ENCODE measurements at places on chromosomes 5 and 9.

- no peak for DNase-seq
These were observed 116.7 kb downstream of the WDR70 start for GRCh38 chr5:37495668-37496347.

DNA sequence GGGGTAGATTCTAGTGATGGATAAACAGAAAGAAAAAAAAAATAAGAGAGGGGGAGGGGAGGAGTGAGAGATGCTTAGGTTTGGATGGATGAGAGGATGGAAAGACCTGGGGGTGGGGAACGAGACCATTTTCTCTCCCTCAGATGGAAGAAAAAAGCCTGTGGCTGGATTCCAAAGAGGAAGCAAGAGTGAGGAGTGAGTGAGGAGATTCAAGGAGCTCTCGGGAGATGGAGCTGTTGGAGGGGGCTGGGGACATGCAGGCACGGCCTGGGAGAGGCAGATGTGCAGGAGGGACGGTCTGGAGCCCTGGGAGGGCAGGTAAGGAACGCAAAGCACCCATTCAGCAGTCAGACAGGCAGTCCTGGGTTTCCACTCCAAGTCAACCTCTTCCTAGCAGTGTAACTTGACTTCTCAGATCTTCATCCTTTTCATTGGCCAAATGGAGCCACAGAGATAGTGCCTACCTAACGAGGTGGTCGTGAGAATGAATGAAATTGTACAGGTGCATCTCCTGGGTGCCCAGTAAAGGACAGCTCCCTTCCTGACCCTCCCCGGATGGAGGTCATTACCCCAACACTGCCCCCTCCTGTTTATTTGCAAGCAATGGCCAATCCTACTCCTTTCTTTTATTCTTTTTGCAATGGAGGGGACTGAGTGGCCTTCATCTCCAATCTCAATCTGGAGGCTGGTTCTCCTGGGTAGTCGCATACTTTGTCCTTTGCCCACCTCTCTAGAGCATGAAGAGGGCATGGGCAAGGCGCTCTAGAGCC, 52.2 kb downstream of the PCDH1 start:
- DNase-seq = no peak

GRCh38 chr5:55191165-55191564, 18.2 kb upstream of the CDC20B start:
- no peak for DNase-seq

DNA sequence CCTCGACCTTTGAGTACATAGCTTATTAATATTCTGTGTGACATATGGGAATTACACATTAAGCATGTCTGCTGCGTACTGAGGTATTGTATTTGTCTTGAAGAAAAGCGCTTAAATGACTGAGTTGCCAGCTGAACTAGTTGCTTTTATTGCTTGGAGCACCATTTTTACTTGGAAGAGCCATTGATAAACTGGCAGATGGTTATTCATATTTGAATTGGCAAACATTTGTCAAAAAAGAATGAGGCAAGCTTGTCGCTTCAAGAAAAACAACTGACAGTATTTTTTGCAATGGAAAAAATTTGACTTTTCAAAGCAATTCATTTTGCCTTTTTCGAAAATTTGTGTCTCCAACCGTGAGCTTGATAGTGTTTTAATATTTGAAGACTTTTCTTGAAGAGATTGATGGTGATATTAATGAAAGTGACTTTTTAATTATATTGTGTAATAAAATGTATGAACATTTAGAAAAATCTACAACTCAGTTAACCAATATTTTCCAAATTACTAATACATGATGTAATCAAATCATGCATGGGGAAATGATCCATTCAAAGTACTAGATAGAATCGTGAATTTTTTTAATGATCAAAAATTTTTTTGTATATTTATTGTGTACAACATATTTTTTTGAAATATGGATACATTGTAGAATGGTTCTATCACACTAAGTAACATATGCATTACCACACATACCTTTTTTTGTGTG, 55.1 kb upstream of the CCDC152 start:
- no peak for DNase-seq

DNA sequence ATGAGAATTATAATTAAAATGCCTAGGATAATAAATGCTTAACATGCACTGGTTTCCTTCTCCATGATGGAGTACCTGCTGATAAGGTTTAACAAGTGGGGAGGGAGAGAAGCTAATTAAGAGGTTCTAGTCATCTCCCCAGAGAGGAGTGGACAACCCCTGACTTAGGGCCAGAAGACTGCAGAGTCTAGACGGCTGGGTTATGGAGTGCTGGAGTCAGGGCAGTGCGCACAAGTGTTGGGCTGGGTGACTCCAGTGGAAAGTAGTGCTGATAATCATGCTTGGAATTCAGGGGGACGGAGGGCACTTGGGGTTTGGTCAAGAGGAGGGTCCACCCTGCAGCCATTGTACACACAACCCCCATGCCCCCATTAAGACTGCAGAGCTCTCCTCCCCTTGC, 32.8 kb upstream of the TGFBI start:
- no peak for DNase-seq

- DNase-seq = no peak
These were observed 54.8 kb upstream of the FOXB2 start for GRCh38 chr9:76964612-76965011.

DNA sequence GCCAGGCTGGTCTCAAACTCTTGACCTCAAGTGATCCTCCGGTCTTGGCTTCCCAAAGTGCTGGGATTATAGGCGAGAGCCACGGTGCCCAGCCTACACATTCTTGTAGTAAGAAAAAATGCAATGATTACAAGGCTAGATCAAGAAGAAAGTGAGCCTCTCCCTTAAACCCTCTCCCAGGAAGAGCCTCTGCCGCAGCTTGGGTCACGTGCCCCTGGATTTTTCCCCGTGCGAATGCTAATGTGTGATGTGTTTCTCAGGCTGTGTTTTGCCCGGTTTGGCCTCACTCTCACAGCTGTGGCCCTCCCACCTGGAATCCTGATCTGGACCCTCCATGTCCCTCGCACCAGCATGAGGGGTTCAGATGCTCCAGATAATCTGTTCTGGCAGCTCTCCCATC, 6.9 kb downstream of the PLPP7 start:
- DNase-seq = no peak

DNA sequence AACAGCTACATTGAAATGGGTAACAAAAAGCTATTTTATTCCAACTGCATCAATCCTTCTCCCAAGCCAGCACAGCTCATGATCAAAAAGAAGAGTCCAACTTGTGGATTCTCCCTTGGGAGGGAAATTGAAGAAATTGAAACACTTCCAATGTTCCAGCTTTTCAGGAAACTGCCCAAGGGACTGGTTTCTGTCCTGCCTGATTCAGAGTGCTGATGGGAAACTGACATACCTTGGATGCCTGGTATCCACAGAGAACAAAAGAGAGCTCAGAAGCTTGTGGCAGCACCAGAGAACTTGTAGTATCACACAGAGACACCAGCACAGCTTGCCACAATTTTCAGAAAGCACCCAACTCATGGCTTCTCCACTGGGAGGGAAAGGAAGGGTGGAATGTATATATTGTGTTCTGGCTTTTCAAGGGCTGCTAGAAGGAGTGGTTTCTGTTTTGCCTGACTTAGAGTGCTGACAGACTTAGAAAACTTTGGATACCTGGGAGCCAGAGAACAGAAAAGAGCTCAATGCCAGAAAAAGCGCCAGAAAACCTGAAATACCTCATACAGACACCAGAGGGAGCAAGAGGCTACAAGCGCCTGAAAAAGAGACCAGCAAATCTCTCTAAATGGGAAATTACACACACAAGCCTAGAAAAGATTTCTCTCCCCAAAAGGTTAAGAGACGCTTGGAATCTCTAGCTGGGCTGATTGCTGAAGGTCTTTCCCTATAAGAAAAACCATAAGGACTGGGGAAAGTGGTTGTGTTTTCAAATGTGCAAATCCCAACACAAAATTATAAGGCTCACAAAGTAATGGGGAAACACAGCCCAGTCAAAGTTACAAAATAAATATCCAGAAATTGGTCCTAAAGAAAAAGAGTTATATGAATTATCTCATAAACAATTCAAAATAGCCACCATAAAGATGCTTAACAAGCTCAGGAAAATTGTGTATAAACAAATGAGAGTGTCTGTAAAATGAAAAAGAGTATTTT, 178.8 kb downstream of the SPOCK1 start:
- no peak for DNase-seq

- DNase-seq = no peak
These were observed 66.2 kb upstream of the CLINT1 start for GRCh38 chr5:157924931-157925729.

GRCh38 chr5:111225926-111226325, 1.7 kb downstream of the CAMK4 start:
- DNase-seq = no peak

GRCh38 chr5:153523831-153524230, 33.4 kb downstream of the GRIA1 start:
- no peak for DNase-seq

- DNase-seq = no peak
These were observed 47.8 kb downstream of the WWC1 start for GRCh38 chr5:168339109-168339771.

DNA sequence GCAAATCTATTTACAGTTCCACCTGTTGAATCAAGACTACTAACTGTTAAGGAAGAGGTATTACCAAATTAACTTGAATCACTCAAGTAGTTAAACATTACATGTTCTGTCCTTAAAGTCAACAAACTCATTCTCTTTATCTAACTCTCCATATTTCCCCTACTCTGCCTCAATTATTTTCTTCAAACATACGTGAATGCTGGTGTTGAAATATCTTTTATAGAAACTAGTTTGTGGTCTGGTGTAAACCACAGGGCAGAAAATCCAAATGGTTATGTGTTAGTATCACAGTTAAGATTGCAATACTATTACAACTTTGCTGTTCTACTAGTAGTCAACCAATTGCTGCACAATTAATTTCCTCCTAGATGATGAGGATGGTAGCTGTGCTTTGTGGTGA, 603.5 kb downstream of the KCTD16 start:
- no peak for DNase-seq

DNA sequence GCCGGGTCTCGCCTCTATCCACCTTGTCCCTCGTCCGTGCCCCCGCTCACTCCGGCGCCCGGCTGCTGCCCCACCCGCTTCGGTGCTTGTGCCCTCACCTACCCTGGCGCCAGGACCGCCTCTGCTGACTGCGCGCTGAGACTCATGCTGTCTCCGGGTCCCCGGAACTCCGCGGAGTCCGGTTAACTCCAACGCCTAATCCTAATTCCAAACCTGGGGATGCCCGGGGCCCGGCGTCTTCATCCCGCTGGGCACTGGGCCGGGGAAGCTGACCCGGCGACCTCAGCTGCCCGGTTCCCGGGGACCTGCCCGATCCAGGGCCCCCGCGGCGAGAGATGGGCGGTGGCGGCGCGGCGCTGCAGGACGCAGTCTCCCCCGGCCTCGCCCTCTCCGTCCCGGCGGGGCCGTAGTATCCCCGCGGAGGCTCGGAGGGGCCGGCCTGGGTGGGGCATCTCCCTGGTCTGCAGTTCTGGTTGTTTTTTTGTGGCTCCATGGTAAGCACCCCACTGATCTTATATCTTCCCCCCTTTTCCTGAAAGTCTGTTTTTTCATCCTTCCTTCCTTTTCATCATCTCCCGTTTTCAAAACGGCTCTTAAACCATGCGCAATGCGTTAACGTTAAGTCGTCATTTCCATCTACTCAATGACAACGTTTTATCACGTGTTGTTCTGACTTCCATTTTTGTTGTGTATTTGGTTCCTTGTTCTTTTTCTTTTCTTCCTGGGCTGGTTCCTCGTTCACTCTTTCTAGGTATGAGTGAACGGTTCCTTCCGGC, 41.1 kb upstream of the PLEKHG4B start:
- DNase-seq = no peak

DNA sequence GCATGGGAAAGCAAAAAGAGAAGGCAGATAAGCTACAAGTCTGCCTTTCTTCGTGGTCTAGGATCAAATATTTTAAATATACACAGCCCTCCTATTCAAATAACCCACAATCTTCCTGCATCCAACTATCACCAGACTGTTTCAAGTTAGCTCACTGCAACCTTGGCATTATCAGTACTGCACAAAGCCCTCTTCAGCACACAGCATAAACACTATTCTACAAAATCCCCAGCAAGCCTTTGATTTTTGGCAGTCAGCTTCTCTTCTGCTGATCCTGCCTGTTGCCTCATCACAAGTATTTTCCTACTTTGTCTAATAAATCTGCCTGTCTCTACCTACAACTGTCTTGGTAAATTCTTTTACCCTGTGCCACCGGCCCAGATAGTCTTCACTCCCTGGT, 142.9 kb downstream of the COX7C start:
- no peak for DNase-seq

DNA sequence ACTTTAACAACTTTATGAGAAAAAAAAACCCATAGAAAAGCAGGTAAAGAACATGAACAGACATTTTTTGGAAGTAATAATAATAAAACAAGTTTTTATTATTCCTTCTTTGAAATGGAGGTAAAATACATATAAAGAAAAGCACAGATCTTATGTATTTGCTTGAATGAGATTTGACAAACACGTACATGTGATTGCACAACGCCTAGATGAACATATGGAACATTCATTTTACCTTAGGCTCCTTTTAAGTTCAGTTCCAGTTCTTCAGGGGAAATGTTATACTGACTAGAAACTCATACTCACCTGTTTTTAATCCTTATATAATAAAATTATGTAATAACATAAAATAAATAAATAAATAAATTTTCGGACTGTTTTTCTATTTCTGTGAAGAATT, 61.8 kb downstream of the GGTA1 start:
- no peak for DNase-seq

DNA sequence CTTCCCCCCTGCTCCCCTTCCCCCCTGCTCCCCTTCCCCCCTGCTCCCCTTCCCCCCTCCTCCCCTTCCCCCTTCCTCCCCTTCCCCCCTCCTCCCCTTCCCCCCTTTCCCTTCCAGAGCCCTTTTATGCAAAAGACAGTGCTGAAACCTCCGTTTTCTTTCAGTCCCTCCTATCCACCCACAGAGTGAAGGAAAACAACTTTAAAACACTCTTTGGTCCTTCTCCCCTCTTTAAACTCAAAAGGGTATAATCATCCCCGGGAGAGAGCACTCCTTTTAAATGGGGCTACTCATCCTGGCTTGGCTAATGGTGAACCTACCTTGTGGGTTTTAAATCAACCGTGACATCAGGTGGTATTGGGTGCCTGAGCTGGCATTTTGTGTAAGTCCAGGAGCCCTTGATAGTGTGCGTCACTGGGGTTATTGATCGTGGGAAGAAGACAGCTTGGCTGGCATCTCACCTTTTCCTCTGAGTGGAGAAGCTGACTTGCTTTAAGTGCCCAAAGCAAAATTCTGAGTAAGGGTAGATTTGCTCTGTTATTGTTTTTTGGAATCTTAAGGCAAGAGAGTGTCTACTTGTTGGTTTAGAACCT, 2.7 kb downstream of the LARP1 start:
- peak; percentile 7 for DNase-seq

GRCh38 chr9:109192732-109193361, 25.8 kb upstream of the FRRS1L start:
- DNase-seq = no peak

GRCh38 chr5:157599565-157599964, 24.0 kb upstream of the ADAM19 start:
- no peak for DNase-seq
